ENCODE measurements at places on chromosomes 16 and 17.

DNA sequence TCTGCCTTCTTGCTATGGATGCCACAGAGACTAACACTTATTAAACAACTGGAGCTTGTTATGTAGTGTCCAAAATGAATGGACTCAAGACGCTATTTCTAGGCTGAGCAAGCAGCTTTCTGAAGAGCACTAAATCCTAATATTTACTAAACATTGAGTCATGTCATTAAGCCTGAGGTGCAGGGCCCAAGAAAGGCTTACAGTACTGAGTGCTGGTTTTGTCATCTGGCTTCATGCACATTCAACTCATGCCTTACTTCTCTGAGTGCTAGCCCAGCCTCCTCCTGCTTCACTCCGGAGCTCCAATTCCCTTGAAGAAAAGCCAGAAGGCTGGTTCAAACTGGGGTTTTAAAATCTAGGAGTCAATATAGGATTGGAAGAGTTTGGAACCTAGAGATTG is 363.3 kb upstream of the CDH5 start:
- DNase-seq, result no peak

- no peak for DNase-seq
Measured at GRCh38 chr16:893360-893759, 77.4 kb downstream of the LMF1 start.

DNA sequence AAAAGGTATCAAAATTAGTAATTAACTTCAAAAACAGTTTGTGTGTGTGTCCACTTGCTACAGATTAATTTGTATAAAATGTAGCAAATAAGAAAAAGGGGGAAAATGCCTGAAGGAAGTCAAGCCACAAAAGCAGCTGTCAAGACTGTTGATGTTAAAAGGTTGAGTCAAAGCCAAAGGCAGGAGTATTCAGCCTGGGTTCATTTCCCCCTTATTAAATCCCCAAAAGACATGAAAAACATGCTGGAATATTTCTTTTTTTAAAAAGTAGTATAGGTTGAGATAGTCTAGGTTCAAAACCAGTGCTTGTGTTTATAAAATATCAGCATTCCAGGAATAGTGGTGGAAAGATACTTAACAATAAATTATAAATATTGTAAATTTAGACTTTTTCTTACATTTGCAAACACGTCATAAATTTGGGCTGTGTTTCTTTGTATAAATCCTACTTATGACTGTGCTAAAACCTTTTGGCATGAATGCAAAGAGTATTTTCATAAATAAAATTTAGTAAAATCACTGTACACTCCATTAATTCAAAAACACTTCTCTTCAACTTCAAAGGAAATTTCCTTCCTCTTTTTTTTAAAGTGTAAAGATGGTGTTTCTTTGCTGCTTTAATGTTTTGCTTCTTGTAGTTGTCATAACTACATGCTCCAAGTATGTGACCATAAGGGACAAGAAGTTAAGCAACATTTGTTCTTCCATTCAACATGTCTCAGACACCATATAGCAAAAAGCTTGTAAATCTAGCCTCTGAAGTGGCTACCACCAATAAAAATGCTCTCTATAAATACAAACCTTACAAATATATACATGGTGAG is 72.0 kb downstream of the SKAP1 start:
- DNase-seq, result no peak

- no peak for DNase-seq
Measured at GRCh38 chr17:2266865-2267228, 36.7 kb downstream of the SMG6 start.

GRCh38 chr16:47519037-47519436 is 57.9 kb downstream of the PHKB start:
- DNase-seq, result no peak

GRCh38 chr17:15036238-15036637 is 228.9 kb downstream of the PMP22 start:
- no peak for DNase-seq

DNA sequence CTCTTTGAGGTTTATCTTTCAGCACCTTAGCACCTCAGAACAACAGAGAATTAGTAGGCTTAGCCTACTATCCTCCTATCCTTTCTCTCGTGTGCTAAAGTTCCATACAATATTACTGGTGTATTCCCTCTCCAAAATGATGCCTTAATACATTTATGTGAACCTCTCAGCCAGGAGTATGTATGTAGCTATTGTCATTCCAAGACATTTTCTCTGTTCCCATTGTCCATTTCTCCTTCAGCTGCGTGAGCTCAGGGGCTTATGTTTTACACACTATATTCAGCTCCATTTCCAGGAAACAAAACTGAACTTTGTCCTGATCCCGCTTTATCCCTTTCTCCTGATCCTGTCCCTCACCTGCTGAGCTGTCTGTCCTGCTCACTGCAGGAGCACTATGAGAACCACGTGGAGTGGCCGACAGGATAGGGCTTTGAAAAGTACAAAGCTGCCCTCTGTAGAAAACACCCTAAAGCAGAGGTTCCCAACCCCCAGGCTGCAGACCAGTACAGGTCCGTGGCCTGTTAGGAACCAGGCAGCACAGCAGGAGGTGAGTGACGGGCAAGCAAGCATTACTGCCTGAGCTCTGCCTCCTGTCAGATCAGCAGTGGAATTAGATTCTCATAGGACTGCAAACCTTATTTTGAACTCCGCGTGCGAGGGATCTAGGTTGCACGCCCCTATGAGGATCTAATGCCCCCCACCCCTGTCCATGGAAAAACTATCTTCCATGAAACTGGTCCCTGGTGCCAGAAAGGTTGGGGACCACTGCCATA is 55.7 kb downstream of the CENPV start:
- DNase-seq, result no peak

- no peak for DNase-seq
Measured at GRCh38 chr17:51730303-51731050, 428.0 kb downstream of the CA10 start.

DNA sequence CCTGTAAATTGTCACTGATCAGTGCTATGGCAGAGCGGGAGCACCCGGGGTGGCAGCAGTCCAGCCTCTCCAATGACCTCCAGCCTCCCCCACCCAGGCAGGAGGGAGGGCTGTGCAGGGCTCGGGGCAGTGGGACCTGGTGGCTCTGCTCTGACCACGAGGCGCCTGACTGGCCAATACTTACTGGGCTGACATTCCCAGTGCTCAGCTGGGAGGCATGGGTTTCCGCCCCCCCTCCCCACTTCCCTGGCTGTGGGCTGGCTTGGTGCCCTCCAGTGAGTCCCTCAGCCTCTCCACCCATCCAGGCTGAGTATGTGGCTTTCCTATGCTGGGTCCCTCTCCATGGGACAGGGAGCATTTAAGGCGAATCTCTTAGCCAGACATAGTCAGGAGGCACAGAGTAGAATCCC is 2.7 kb downstream of the SOCS3 start:
- no peak for DNase-seq

- no peak for DNase-seq
Measured at GRCh38 chr17:17098551-17099179, 56.4 kb downstream of the MPRIP start.

- no peak for DNase-seq
Measured at GRCh38 chr17:39593371-39593770, 14.3 kb downstream of the NEUROD2 start.

GRCh38 chr17:4719684-4720221 is 9.3 kb downstream of the ARRB2 start:
- DNase-seq, result no peak

DNA sequence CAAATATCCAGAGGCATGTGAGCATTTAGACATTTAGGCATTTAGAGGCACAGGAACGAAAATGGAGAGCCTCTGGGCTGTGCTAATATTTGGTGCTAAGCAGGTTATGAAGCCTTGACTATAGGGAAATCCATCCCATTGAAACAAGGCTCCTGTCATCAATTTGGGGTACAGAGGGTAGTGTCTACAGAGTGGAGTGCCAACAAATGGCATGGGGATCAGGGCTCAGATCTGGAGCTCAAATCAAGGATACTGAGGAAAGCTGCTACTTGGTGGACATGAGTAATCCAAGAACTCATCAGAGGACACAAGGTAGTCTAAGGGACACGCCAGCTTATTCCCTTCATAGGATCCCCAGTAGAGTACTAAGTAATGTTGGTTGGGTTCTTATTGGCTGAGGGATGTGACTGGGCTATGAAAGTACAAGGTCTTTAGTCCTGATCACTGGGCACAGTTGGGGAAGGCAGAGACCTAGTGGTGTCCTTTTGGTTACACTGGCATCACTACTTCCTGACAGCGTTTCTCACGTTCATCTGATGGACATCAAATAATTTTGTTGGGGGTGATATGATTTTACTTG is 5.2 kb downstream of the KRT10 start:
- DNase-seq, result no peak

- no peak for DNase-seq
Measured at GRCh38 chr16:58201163-58201562, 3.3 kb upstream of the CSNK2A2 start.

DNA sequence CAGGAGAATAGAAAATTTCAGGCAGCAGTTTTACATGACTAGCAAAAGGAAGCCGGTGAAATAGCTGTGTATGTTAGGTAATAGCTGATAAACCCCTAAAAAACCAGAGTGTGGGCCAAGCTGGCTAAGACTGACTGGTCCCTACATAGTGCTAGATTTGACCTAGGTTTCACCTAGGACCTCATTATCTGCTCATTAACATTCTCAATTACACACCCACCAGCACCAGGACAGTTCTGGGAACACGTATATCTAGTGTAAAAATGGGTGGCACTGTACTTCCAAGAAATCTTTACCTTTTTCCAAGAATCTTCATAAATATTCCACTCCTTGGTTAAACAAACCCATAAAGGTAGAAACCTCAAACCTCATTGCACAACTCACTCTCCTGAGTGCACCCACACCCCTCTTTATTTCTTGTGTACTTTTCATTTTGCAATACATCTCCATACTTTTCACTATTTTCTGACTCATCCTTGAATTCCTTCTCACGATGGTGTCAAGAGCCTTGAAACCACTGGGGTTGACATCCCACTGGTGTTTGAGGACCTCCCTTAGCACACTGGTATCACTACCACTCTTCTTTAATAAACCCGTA is 262.7 kb upstream of the KCNJ16 start:
- no peak for DNase-seq

DNA sequence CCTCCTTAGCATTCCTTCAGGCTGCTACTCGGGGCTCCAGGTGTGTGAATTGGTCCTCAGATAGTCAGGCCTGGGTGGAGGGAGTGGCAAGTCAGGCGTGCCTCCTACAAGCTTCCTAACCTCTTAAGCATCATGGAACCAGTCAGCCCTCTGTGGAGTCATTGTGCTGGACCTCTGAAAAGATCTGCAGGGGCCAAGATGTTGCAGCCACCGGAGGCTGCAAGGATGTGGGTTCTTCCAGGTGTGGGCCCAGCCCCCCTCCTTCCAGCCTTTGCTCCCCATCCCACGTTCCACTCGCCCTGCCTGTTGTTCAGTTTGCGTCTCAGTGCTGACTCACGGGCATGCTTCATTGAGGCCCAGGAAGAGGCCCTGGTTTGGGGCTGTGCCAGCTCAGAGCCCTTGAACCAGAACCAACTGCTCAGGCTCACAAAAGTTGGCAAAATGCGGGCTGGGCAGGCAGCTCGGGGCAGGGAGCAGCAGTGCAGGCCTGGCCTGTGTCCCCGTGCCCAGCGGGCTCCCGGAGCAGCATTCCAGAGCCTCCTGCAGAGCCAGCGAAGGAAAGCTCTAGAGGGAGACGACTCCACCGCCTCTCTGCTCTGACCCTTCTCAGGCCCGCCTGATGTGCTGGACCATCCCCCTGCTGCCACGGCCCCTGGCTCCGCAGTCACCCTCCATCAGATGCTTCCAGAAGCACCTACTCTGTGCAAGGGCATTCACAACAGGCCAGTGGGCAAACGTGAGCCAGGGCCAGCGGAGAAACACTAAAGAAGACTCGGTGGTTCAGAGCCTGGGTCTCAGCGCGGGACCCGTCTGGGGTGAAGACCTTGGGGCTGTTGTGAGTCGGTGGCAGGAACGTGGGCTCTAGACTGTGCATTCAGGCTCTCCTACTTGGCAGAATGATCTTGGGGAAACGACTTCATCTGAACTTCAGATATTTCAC is 7.5 kb downstream of the LDHD start:
- DNase-seq, result peak; percentile 42

DNA sequence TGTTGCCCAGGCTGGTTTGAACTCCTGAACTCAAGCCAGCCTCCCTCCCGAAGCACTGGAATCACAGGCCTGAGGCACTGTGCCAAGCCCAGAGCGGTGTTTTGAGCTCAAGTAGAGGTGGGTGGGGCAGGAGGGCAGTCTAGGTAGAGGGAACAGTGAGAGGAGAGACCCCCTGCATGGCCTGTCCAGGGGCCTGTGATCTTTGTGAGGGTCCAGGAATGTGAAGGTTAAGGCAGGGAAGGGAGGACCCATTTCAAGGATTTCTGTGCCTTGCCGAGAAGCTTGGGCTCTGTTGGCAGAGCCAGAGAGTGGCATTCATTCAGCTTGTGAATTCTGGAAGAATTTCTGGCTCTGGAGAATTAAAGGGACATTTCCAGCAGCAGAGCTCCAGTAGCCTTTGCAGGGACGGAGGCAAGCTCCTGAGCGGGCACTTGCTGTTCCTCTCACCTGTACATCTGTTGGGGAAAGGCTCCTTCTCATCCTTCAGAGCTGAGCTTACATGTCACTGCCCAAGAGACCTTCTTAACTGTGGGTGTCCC is 2.7 kb downstream of the WWOX start:
- DNase-seq, result no peak

DNA sequence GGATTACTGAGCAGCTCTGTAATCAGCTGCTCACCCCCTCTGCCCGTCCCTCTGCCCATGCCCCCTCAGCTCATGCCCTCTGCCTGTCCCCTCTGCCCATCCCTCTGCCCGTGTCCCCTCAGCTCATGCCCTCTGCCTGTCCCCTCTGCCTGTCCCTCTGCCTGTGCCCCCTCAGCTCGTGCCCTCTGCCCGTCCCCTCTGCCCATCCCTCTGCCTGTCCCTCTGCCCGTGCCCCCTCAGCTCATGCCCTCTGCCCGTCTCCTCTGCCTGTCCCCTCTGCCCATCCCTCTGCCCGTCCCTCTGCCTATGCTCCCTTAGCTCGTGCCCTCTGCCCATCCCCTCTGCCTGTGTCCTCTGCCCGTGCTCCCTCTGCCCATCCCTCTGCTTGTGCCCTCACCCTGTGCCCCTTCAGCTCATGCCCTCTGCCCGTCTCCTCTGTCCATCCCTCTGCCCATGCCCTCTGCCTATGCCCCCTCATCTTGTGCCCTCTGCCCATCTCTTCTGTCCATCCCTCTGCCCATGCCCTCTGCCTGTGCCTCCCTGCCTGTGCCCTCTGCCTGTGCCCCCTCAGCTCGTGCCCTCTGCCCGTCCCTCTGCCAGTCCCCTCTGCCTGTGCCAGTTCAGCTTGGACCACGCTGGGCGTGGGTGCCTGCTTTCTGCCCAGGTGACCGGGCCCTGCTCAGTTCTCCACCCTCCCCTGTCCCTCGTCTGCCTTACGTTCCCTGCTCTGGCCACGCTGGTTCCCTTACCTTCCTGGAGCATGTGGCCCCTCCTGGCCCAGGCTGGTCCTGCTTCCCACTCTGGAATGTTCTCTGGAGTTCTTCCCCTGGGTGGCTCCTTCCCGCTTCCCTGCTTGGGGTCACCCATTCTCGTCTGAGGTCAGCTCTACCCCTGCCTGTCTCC is 97.6 kb downstream of the NPIPB11 start:
- no peak for DNase-seq

- no peak for DNase-seq
Measured at GRCh38 chr17:70313086-70313852, 143.9 kb downstream of the KCNJ2 start.
